ENCODE measurements at places on chromosomes 5 and 9. TPM values are rescaled to one million over a fixed set of nuclear protein-coding genes. Genes with fewer than 3 reads are reported as not detected.

Gene DMRTA1
- under 0.01 TPM for total RNA-seq

Gene RGS3
- total RNA-seq = 34.7 TPM

Gene LOX
- total RNA-seq = 14.3 TPM

Gene SPINK1
- not detected for total RNA-seq

Gene ANKRD34B
- under 0.01 TPM for total RNA-seq

Gene GRXCR2
- total RNA-seq = not detected

Gene OBP2B
- total RNA-seq = not detected

Gene PCDHGA2
- 0.27 TPM for total RNA-seq

Gene C5orf46
- total RNA-seq = not detected

Gene OR2V1
- total RNA-seq = not detected

Gene CNTRL
- total RNA-seq = 30.7 TPM

Gene ROPN1L
- 1.9 TPM for total RNA-seq

Gene SMIM32
- total RNA-seq = not detected

Gene F12
- total RNA-seq = 3.2 TPM

Gene STARD4
- 14.8 TPM for total RNA-seq

Gene CTNND2
- not detected for total RNA-seq

Gene MYOT
- not detected for total RNA-seq

Gene PCDHB7
- total RNA-seq = under 0.01 TPM

Gene MCC
- total RNA-seq = under 0.01 TPM

Gene CATSPER3
- 0.27 TPM for total RNA-seq

Gene GOLGA1
- 7.5 TPM for total RNA-seq

Gene FIBCD1
- not detected for total RNA-seq

Gene IFNE
- not detected for total RNA-seq

Gene FBN2
- 0.27 TPM for total RNA-seq

Gene DNLZ
- 18.3 TPM for total RNA-seq

Gene STPG3
- 0.54 TPM for total RNA-seq

Gene SLC25A2
- total RNA-seq = 0.54 TPM

Gene ELL2
- 11.3 TPM for total RNA-seq

Gene QRFP
- total RNA-seq = under 0.01 TPM

Gene ITK
- 0.27 TPM for total RNA-seq

Gene SLCO6A1
- not detected for total RNA-seq

Gene OCLN
- 18.6 TPM for total RNA-seq

Gene ZNF883
- 1.1 TPM for total RNA-seq

Gene EQTN
- not detected for total RNA-seq

Gene TEK
- 1.6 TPM for total RNA-seq

Gene MOB3B
- 0.54 TPM for total RNA-seq

Gene C5orf58
- total RNA-seq = under 0.01 TPM

Gene CD74
- total RNA-seq = 2,842 TPM

Gene MROH2B
- total RNA-seq = not detected

Gene OR1J2
- 0.27 TPM for total RNA-seq

Gene PCDHB11
- total RNA-seq = 0.27 TPM

Gene FBP2
- not detected for total RNA-seq

Gene CCDC183
- total RNA-seq = 1.6 TPM

Gene RASGRF2
- under 0.01 TPM for total RNA-seq

Gene HTR1A
- total RNA-seq = not detected

Gene AK8
- total RNA-seq = 0.54 TPM

Gene PRRX2
- total RNA-seq = not detected

Gene COMMD10
- total RNA-seq = 20.2 TPM

Gene FBXL7
- total RNA-seq = under 0.01 TPM

Gene C9
- not detected for total RNA-seq

Gene PCDHA6
- total RNA-seq = under 0.01 TPM

Gene STK10
- total RNA-seq = 85.1 TPM

Gene PRR7
- total RNA-seq = 30.7 TPM

Gene ZNF300
- 3.0 TPM for total RNA-seq

Gene C9orf153
- total RNA-seq = 0.81 TPM

Gene IL4
- not detected for total RNA-seq
